ENCODE measurements at places on chromosomes 4 and X.

DNA sequence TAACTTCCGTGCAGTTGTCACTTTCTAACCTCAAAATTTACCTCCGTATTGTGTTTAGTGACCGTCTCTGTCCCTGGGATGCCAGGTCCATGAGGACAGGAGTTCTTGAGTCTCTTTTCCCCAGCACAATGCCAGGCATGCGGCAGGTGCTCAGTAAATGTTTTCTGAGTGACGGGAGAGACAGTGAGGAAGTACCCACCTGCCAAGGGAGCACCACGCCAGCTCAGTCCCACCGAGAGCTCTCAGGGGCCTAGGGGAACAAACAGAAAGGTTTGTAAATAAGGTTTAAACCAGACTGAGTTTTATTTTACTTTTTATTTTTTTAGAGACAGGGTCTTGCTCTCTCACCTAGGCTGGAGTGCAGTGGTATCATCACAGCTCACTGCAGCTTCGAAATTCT lies 81.5 kb upstream of the NKX1-1 start:
- DNase-seq = no peak

DNA sequence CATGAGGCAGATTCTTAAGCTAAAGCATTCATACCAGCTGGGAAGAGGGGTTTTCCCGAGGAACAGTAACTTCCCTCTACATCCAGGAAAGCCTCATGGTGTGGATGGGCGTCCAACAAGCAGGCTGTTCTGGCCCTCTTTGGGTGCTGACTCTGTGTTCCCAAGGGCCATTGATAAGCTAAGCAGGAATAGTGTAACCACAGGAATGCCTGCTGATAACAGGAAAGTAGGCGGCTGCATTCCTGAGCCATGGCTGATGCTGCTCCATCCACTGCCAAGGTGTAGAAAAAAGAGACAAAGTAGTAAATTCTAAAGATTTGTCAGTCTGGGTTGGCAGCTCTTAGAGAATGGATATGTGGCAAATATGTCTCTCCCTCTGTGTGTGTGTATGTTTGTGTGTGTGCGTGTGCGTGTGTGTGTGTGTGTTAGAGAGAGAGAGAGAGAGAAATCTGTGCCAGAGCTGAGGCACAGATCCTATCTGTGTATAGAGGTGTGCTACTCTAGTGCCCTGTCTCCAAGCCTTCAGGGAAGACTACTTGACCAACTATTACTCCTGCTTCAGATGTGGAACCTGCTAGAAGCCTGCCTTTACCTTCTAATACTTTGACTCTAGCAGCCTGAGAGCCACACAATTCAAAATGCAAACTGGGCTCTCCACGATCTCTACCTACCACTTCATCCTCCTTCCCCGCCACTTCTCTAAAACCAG lies 353.1 kb upstream of the NR3C2 start:
- DNase-seq = no peak

GRCh38 chr4:3812211-3812934 lies 46.2 kb downstream of the ADRA2C start:
- DNase-seq = no peak

DNA sequence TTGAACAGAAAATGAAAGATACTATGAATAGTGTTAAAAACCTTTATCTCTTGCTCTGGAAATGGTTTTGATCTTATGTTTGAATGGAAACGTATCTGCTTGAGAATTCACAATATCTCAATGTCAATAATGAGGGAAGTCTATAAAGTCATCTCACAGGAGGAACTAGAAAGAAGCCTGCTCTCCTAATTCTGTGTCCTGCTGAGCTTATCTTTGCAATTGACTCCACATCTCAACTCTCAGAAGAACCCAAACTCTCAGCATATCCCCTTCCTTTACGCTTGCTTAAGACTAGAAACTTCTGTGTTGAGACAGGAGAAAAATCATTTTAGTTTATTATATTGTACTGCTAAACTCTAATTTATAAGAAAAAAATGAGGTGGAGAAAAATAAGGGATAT lies 8.3 kb upstream of the PF4V1 start:
- no peak for DNase-seq

GRCh38 chrX:1167918-1168481 lies 44.4 kb downstream of the CRLF2 start:
- no peak for DNase-seq

GRCh38 chr4:112966701-112967488 lies 82.6 kb upstream of the ANK2 start:
- no peak for DNase-seq

GRCh38 chrX:68686097-68686977 lies 38.9 kb downstream of the STARD8 start:
- no peak for DNase-seq

DNA sequence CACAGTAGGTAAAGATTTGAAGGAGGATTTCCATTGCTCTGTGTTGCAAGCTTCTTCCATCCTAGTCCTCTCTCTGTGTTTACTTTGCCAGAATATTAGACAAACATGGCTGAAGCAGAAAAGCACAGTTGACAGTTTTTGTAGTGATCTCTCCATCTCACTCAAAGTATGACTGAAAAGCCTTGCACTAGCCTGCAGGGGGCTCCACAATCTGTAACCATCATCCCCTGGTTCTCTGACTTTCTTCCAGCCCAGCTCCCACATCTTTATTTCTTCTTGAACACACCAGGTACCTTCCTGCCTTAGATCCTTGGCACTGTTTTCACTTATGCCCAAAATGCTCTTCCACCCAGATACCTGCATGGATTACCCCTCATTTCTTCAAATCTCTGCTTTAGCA lies 34.1 kb upstream of the HHIP start:
- DNase-seq = no peak

- DNase-seq = no peak
Measured at GRCh38 chr4:114385195-114385985, 213.2 kb upstream of the UGT8 start.

GRCh38 chrX:118745570-118745969 lies 18.2 kb downstream of the IL13RA1 start:
- no peak for DNase-seq

DNA sequence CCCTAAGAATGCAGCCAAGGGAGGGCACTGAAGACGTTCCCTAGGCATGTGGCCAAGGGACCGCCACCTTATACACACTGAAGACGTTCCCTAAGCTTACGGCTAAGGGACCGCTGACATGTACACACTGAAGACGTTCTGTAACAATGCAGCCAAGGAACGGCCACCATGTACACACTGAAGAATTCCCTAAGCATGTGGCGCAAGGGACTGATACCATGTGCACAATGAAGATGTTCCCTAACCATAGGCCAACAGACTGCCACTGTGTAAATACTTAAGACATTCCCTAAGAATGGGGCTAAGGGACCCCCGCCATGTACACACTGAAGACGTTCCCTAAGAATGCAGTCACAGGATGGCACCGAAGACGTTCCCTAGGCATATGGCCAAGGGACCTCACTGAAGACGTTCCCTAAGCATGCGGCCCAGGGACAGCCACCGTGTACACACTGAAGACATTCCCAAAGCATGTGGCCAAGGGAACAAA lies 36.1 kb downstream of the DHRSX start:
- DNase-seq = no peak

DNA sequence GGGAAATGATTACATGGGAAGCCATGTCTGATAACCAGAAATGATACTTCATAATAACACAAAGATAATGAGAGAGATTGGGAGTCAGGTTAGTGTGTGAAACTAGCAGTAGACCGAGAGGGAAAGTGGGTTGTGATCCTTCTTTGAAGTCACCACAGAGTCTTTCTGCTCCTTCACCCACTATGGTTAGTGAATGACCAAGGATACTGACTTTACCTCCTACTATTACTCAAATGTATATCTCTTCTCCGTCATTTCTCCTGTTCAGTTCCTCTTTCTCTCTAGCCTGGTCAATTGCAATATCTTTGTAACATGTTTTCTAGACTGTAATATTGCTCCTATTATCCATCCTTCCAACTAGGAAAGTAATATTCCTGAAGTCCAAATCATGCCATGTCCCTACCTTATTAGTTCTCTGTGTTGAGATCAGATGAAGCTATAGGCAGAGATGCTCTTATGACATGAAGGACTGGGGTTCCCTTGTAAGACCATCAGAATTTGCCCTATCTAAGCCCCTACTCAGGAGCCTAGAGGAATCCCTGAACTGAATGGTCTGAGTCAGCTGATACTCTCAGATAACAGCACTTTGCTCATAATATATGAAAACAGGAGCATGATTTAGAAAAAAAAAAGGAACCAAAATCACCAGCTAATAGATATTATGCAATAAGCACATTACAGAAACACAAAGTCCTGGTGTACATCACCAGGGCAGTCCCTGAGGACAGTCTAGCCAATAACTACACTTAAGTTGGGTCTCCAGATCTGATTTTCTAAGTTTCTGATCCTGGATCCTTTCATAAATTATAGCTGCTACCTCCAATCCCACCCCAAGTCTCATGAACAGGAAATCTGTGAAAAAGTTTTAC lies 81.2 kb downstream of the SHROOM3 start:
- DNase-seq = no peak

DNA sequence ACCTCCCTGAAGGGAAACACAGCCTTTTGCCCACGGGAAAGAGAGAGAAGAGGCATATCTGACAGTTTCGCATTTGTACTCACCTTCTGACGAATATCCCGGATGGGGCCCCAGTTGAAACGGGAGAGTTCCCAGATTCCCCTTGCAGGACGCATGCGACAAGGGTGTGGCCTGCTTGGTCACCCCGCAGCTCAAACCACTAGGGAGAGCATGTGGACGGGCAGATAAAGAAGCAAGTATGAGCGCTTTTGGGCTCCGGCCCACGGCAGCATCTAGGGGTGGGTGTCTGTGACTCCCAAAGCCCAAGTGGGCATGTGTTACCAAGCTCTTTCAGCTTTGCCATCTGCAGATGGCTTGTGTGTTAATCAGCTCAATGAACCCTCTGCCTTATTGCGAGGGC lies 70.1 kb upstream of the MED14 start:
- no peak for DNase-seq

- DNase-seq = no peak
Measured at GRCh38 chrX:135389717-135390116, 32.0 kb upstream of the SMIM10L2A start.

GRCh38 chr4:83009529-83009928 lies 1.1 kb downstream of the LIN54 start:
- no peak for DNase-seq

GRCh38 chr4:177778623-177779022 lies 336.4 kb upstream of the AGA start:
- DNase-seq = no peak

DNA sequence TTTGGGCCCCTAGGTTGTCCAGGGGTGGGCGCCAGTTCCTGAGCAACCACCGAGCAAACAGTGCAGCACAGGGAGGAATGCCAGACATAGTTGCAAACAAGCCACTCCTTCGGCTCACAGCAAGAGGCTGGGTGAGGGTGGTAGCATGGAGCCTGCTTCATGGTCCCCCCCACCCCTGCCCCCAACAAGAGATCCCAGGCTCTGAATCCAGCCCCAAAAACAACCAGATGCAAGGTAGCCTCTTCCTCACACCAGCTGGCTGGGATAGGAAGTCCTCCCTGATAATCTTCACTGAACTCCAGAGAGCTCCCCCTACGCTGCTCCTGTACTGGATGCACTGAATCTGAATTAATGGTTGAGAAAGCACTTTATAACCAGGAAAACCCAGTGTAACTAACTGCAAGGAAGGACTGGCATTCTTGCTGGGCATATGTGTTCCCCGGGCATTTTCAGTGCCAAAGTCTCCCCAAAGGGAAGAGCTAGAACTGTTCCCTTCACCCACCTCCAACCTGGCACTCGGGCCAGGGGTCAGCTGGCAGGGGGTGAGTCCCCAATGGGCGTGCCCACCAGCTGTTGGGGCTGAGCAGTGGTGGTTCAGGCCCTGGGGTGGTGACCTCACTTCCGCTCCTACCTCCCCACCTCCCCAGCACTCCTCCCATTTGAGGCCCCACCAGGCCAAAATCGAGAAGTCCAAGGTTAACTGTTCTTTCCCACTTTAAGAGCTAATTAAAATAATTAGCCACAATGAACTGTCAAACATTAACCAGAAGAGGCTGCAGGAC lies 1.5 kb downstream of the ELF4 start:
- DNase-seq = no peak

- no peak for DNase-seq
Measured at GRCh38 chr4:5024673-5025072, 5.4 kb upstream of the CYTL1 start.

GRCh38 chrX:129749069-129749468 lies 10.3 kb downstream of the XPNPEP2 start:
- DNase-seq = no peak

GRCh38 chrX:101163166-101163565 lies 56.4 kb upstream of the DRP2 start:
- no peak for DNase-seq

DNA sequence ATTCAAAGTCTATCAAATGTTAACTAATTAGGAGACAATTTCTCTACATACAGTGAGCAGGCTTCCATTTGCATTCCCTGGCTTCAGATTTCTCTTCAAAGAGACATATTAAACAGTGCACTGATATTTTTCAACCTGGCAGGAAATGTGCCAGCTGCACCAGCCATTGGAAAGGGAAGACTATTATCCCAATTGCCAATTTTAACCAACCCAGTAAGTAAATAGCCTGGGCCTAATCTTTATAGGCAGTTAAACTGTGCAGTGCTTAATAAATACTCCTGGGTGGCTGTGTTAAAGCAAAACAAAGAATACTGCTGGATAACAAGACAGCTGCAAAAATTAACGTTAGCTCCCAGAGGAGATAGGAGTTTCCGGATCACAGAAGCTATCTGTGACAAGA lies 111.9 kb upstream of the GALNT7 start:
- DNase-seq = no peak

- no peak for DNase-seq
Measured at GRCh38 chr4:71648448-71648847, 135.4 kb downstream of the GC start.

- DNase-seq = peak; percentile 10
Measured at GRCh38 chr4:40897557-40898203, 147.9 kb downstream of the NSUN7 start.

- no peak for DNase-seq
Measured at GRCh38 chr4:156523991-156524390, 447.6 kb downstream of the PDGFC start.

DNA sequence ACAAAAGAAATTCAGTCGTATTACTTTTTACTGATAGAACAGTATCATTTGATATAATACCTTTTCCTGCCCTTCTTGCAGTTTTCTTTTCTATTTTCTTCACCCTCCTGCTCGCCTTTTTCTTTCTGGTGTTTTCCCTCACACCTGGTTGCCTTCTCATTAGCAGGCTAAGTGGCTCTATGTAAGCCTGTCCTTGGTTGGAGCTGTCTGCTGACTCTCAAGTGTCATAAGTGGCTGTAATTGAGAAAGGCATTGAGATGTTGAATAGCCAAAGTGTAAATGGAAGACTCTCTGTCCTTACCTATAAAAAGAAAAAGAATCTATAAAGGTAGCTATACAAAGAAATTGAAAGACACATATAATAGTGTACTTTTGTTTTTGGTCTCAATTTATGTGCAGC lies 180.7 kb downstream of the ADGRL3 start:
- peak; percentile 87 for DNase-seq

GRCh38 chrX:63919081-63919480 lies 134.1 kb upstream of the ARHGEF9 start:
- DNase-seq = no peak

GRCh38 chr4:37424753-37425152 lies 180.2 kb downstream of the NWD2 start:
- no peak for DNase-seq
